ENCODE measurements at places on chromosomes 2 and 18. TPM values are rescaled to one million over a fixed set of nuclear protein-coding genes. Genes with fewer than 3 reads are reported as not detected.

DNA sequence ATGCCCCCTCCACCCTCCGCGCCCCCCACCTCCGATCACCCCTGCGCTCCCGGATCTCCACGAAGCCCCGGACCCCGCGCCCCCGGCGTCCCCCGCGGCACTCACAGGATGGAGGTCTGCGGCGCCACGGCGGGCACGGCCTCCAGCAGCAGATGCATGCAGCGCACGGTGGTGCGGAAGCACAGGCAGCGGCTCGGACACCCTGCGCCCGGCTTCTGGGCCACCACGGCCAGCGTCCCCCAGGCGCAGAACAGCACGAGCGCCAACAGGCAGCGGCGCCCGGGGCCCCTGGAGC, 217 bp downstream of the PXDN start:
- peak overlapping the region; percentile 85 for H3K4me3 ChIP-seq
- peak overlapping the region; percentile 44 for H3K27ac ChIP-seq
- H3K27me3 ChIP-seq: peaks cover 7% of the 10 kb centered on the region
- H3K4me1 ChIP-seq: peaks cover 5% of the 10 kb centered on the region

The UGT1A9 gene
- not detected for total RNA-seq

DNA sequence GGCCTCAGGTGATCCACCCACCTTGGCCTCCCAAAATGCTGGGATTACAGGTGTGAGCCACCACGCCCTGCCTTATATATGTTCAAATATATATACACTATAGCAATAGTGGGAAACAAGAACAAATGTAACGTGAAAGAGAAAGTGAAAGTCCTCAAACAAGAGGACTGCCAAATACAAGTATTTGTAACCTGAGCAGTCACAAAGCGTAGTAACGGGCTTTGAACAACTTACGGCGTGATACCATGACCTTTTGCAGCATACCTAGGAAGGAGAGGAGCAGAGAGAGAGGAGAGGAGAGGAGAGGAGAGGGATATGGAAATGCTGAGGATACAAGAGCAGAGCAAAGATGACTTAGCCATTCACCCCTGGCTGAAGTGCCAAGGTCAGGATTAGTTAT, 113.8 kb upstream of the RGPD4 start:
- H3K27ac ChIP-seq: no peak overlapping the region
- DNase-seq: no peak
- H3K4me1 ChIP-seq: no peaks in the 10 kb centered on the region
- no peaks in the 10 kb centered on the region for H3K27me3 ChIP-seq
- H3K36me3 ChIP-seq: no peaks in the 10 kb centered on the region

The SCN3A gene
- not detected for total RNA-seq

The UGT1A1 gene
- not detected for total RNA-seq

DNA sequence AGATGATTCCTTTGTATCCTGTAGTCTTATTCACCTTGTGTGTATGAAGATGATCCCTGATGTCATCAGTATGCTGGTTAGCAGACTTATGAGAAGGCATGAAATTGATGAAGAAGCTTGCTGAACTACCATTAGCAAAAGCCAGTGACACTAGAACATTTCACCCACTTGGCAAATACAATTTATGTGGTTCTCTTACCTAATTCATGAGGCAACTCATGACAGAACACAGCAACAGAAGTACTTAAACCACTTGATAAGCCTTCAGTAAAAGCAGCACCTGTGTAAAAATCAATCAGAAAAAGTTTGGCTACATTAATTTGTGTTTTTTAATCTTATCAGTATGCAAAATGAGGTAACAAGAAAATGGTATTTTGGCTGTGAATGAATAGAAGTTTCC, 16.8 kb downstream of the SLC39A6 start:
- peaks cover 58% of the 10 kb centered on the region for H3K36me3 ChIP-seq
- H3K4me3 ChIP-seq: no peak overlapping the region
- no peak for DNase-seq
- H3K27me3 ChIP-seq: no peaks in the 10 kb centered on the region
- H3K4me1 ChIP-seq: no peaks in the 10 kb centered on the region
- H3K27ac ChIP-seq: no peak overlapping the region

The PRKAG3 gene
- total RNA-seq: not detected

The SLC11A1 gene
- total RNA-seq: 0.43 TPM

GRCh38 chr18:31679133-31679742, 5.1 kb downstream of the B4GALT6 start:
- no peak overlapping the region for H3K4me3 ChIP-seq
- H3K27ac ChIP-seq: no peak overlapping the region
- H3K36me3 ChIP-seq: no peaks in the 10 kb centered on the region
- H3K4me1 ChIP-seq: peaks cover 20% of the 10 kb centered on the region
- no peak for DNase-seq
- H3K27me3 ChIP-seq: no peaks in the 10 kb centered on the region

DNA sequence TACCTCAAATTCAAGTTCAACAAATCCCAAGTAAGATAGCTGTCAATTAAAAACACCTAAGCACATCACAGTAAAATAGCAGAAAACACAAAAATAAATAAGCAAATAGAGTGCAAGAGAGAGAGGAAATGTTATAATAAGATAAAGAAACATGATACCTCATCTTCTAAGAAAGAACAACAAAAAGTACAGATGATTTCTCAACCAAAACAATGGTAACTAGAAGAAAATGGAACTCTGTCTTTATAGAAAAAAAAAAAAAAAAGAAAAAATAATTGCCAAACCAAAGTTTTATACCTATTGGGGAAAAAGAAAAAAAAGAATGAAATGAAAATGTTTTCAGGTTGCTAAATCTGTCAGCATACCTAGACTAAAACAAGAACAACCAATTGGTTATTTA, 1253.5 kb upstream of the CDH2 start:
- no peak overlapping the region for H3K27ac ChIP-seq
- H3K4me3 ChIP-seq: no peak overlapping the region
- no peak for DNase-seq
- H3K4me1 ChIP-seq: no peaks in the 10 kb centered on the region
- H3K27me3 ChIP-seq: no peaks in the 10 kb centered on the region
- H3K36me3 ChIP-seq: no peaks in the 10 kb centered on the region

GRCh38 chr2:151760139-151760650, 25.9 kb upstream of the NEB start:
- no peak for DNase-seq
- no peaks in the 10 kb centered on the region for H3K4me1 ChIP-seq
- H3K27ac ChIP-seq: no peak overlapping the region
- H3K4me3 ChIP-seq: no peak overlapping the region

GRCh38 chr2:85183479-85183878, 50.3 kb downstream of the TCF7L1 start:
- peaks cover 22% of the 10 kb centered on the region for H3K4me1 ChIP-seq
- H3K4me3 ChIP-seq: no peak overlapping the region
- H3K27ac ChIP-seq: no peak overlapping the region
- no peak for DNase-seq
- 0 out of 2 replicates have a peak, but pooled peaks cover 2% of the 10 kb centered on the region for H3K36me3 ChIP-seq

The EFR3B gene
- 8.8 TPM for total RNA-seq

DNA sequence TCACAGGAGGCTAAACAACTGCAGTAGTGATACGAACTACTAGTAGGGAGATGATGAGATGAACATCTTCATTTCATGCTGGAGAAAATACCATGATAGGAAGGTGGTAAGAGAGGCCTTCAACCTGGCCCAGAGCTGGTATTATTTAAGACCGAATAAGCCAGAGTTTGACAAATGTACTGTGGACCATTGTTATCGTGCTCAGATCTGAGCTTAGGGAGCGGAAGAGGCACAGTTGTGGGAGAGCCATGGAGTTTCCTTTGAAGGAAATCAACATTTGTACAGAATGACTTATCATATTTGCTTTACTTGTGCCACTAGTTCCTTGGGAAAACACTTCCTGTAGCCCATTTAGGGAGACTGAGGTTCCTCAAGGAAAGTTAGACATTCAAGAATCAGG, 260.6 kb upstream of the TNP1 start:
- H3K27ac ChIP-seq: no peak overlapping the region
- no peak for DNase-seq
- no peaks in the 10 kb centered on the region for H3K36me3 ChIP-seq
- no peak overlapping the region for H3K4me3 ChIP-seq
- no peaks in the 10 kb centered on the region for H3K27me3 ChIP-seq

GRCh38 chr2:109562421-109562820, 51.3 kb downstream of the SEPTIN10 start:
- no peak overlapping the region for H3K4me3 ChIP-seq
- DNase-seq: no peak
- no peaks in the 10 kb centered on the region for H3K27me3 ChIP-seq
- H3K36me3 ChIP-seq: peaks cover 15% of the 10 kb centered on the region

DNA sequence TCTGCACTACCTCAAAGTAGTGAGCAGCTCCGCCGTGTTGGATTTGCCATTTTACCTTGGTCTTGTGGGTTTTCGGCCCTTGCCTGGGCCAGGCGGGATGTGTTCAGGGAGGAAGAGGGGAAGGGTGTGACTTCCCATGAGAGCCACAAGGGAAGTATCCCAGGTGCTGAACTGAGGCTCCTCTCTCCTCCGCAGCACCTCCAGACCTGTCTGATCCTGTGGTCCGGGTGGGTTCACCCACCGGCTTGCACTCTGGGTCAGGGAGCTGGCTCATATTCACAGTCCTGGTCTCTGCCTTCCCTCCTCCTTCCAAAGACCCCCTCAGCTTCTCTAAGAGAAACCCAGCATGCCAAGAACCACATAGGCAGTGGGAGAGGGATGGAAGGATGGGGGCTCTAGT, 235.8 kb downstream of the SEPTIN10 start:
- H3K27ac ChIP-seq: no peak overlapping the region
- no peak for DNase-seq
- peaks cover 3% of the 10 kb centered on the region for H3K4me1 ChIP-seq
- no peaks in the 10 kb centered on the region for H3K27me3 ChIP-seq
- H3K4me3 ChIP-seq: no peak overlapping the region

DNA sequence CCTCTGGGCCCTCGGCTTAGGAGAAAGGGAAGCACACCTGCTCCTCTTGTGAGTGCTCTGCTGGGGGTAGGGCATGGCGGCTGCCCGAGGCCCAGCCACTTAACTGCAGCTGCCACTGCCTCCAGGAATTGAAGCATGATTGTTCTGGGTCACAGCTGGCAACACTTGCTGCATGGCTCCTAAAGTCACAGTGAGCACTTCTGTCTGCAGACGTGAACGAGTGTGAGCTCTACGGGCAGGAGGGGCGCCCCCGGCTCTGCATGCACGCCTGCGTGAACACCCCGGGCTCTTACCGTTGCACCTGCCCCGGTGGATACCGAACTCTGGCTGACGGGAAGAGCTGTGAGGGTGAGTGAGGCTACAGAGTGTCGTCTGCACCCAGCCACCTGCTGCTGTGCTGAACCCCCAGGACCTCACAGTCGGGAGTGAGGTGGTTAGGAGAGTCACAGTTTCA, 44.4 kb downstream of the FBLN7 start:
- no peak overlapping the region for H3K27ac ChIP-seq
- H3K4me3 ChIP-seq: no peak overlapping the region
- H3K27me3 ChIP-seq: peaks cover 11% of the 10 kb centered on the region
- no peak for DNase-seq

Data from H1 (cell line).